ENCODE measurements at places on chromosomes 12 and 14. TPM values are rescaled to one million over a fixed set of nuclear protein-coding genes. Genes with fewer than 3 reads are reported as not detected.

RPL10L gene
- not detected for total RNA-seq

FICD gene
- 2.3 TPM for total RNA-seq

- no peak for DNase-seq
Measured at GRCh38 chr12:98007963-98008362, 507.4 kb upstream of the TMPO start.

GRCh38 chr12:112584266-112584722 is 165.5 kb downstream of the PTPN11 start:
- DNase-seq: no peak

DNA sequence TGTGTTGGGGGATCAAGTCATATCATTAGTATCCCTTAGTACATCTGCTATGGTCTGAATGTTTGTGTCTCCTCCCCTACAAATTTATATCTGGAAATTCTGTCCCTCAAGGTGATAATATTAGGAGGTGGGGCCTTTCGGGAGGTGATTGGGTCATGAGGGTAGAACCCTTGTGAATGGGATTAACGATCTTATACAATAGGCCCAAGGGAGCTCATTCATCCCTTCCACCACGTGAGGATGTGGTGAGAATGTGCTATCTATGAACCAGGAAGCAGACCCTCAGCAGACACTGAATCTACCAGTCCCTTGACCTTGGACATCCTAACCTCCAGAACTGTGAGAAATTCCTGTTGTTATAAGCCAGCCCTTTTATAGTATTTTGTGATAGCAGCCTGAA is 110.7 kb downstream of the PTCSC3 start:
- DNase-seq: no peak

DNA sequence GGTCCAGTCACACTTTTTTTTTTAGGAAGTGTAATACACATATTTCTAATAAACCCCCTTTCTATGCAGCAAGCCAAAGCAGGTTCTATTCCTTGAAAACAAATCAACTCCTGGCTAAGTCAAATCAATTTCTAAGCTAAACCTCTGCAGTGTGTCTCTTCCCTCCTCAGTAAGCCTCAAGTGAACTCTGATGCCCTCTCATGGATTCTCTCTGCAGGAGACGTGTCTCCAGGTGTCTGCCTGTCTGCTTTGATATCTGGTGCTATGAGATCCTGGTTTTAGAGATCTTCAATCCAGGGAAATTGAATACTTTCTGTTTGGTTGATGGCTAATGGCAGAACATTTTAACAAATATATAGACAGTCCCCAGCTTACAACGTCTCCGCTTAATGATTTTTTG is 791.7 kb downstream of the AACS start:
- no peak for DNase-seq

DNA sequence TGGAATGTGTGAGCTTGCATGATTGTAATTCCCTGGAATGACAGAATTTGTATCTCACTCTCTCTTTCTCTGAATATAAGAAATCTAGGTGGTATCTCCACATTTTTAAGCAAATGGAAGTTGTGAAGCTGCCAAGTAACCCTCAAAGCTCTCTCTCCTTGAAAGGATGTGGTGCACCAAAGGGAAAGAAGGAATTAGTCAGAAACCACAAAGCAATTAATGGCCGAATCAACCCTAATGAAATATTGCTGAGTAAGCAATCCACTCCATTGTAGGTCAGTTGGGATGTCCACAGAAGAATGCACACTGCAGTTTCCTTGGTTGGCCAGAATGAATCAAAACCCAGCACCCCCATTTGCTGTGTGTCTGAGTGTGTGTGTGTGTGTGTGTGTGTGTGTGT is 153.5 kb downstream of the KCNA5 start:
- no peak for DNase-seq

DNA sequence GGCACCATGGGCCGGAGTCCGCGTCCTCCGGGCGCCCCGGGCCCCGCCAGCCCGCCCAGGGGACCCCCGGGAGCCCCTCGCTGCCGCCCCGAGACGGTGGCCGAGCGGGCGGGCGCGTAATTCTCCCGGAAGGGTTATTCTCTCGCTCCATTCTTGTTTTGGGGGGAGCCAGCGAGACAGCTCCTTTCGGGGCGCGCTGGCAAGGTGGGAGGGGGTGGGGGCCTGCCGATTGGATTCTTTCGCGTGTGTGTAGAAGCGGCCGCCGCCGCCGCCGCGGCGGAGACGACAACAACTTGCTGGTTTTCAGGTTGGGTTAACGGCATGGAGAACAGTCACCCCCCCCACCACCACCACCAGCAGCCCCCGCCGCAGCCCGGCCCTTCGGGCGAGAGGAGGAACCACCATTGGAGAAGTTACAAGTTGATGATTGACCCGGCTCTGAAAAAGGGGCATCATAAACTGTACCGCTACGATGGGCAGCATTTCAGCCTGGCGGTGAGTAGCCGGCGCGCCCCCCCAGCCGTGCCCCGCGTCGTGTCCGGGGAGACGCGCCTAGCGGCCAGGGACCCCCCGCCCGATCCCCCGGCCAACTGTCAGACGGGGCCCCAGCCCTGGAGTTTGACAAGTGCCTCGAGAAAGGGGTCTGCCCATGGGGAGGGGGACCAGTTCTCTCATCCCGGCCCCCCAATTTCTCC is 755 bp downstream of the SETD1B start:
- no peak for DNase-seq

Data from activated naive CD4-positive, alpha-beta T cell treated with anti-CD3 and anti-CD28 coated beads, Interleukin-2, amount 50 U/mL, for 72 hours (primary cell).